ENCODE measurements at places on chromosomes 1 and 21.

GRCh38 chr1:118481126-118481525, 296.1 kb upstream of the SPAG17 start:
- no peak for DNase-seq

DNA sequence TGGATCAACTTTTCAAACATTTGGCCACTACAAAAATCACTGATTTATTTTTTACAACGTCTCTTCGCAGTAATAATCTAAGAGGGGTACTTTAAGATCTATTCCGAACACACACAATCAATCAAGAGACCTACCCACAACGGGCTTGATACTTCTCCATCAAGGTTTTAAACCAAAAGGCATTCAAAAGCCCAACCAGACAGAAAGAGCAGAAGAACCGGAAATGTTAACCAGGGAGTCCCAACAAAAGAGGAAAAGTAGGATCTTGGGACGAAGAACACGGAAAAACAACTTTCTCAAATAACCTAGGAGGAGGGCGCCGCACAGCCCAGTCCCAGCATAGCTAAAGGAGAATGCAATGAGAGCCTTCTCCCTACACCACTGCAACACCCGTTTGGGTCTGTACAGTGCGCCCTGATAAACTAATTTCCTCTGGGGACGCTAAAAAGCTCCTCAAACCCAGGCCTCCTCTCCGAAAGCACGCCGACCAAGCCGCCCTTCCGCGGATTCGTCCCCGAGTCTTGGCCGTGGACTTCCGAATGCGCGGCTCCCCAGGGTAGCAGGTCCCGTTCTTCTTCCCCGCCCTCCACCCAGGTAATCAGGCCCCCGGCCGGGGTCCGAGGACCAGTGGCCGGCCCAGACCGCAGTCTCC, 623 bp downstream of the RPL22 start:
- DNase-seq: no peak

- DNase-seq: no peak
Observed at GRCh38 chr1:221625026-221625425, 116.9 kb downstream of the DUSP10 start.

- DNase-seq: no peak
Observed at GRCh38 chr1:57353654-57354053, 70.2 kb downstream of the DAB1 start.

DNA sequence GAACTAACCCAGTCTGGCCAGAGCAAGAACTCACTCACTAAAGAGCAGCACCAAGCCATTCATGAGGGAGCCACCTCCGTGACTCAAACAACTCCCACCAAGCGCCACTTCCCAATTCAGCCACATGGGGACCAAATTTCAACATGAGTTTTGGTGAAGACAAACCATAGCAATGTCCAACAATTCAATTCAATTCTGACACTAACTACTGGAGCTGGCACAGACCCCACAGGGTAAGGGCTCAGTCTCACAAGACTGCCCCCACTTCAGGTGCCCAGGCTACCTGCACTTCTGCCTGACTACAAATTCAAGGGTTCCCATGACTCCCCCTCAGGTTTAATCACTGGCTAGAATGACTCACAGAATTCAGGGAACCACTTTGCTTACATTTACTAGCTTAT, 48.8 kb upstream of the RAP1A start:
- DNase-seq: peak; percentile 9

- no peak for DNase-seq
Observed at GRCh38 chr1:156104065-156104810, 10.3 kb upstream of the LMNA start.

DNA sequence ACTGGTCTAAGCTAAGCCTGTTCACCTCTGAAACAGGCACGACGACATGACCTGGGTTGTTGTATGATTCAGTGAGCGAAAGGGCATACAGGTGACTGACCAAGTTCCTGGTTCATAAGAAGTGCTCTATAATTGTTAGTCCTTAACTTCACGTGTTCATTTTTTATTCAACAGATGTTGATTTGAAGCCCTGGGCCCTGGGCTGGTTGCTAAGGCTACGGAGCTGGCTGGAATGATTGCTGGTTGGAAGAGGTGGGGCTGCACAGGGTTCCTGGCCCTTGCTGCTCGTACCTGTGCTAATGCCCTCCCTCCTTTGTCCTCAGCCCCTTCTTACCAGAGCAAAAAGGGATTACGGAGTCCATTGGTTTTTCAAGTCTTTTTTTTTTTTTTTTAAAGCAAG, 111.3 kb upstream of the CSF3R start:
- no peak for DNase-seq

DNA sequence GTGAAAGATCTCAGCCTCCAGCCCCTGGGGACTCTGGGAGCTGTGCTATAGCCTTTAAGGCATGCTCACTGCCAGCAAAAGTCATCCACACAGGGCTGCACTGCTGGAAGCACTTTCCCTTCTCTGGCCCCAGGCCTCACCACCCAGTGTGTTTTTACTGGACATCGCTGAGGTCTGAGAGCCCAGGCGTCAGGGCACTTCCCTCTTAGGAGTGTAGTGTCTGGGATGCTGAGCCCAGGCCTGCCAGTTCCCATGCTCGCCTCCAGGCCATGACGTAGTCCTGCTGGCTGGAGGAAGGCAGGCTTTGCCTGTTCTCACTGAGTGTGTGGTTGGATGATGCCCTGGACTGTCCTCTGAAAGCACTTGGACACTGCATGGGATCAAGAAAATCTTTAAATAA, 101.2 kb downstream of the GDAP2 start:
- DNase-seq: no peak

DNA sequence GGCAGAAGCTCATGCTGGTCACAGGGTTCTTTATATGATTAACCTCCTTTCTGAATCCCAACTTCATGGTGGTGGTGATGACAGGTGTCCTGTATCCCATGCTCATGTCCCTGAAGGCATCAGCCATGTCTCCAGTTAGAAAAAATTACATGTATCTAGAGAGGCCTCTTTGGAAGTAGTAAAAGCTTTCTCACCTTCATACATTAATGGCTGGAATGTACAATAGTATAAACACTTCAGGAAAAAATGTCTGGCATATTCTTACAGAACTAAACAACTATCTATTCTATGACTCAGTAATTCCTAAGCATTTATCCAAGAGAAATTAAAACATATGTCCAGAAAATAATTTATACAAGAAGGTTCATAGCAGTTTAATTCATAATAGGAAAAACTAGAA, 34.0 kb downstream of the ADAM30 start:
- no peak for DNase-seq

DNA sequence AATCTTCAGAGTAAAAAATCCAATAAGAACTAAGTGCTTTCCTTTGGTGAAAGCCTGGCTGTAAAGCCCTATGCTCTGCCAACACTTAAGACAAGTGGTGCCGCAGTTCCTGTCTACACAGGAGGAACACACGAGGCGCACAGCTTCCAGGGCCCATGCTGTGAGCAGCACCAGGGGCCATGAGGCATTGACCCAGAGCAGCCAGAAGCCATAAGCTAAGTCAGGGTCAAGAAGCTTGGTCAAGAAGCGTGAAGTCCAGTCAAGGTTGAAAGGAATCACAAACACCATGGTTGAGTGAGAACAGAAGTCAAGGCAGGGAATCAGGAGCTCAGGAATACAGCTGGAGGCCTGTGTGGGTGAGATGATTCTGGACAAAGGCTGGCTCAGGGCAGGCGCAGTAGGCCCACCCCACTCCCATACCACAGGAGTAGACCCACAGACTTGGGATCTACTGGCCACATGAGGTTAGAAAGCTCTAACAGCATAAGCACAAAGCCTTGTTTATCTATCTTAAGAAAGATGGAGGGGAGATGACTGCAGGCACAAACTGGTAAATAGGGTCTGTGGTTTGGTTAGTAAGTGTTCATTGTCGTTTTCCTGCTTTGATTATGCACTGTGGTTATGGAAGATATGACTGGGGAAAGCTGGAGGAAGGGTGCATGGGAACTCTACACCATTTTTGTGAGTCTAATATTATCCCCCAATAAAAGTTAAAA, 42.9 kb upstream of the RCAN3 start:
- DNase-seq: no peak

DNA sequence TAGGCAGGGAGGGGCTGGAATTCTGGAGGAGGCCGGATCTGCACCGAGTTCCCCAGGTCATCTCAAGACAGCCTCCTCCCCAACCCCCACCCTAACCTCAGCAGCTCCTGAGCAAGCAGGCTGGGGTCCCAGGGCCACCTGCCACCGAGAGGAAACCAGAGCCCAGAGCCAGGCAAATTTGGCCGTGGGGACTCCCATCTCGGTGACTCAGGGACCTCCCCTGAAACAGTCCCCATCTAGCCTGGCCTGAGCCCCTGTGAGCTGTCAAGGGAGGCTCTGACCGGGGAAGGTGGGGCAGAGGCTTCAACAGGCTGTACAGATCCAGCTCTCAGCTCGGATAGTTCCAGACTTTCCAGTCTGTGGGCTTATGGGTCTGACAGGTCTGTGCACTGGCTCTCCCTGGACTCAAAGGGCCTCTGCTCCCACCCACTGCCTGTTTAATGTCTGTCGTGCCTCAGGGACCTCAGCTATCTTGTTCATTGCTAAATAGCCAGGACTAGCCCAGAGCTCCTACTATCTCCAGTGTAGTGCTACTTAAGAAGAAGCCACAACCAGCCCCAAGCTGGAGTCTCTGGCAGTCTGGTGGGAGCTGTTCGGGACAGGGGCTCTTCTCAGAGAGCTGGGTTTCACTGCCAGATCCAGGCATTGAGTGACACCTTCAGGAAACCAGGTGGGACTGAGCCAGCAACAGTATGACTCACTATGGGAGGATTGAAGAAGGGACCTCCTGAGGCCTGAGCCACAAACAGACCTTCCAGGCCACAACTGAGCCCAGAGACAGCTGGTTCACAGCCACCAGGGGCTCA, 25.6 kb downstream of the MATN1 start:
- no peak for DNase-seq

DNA sequence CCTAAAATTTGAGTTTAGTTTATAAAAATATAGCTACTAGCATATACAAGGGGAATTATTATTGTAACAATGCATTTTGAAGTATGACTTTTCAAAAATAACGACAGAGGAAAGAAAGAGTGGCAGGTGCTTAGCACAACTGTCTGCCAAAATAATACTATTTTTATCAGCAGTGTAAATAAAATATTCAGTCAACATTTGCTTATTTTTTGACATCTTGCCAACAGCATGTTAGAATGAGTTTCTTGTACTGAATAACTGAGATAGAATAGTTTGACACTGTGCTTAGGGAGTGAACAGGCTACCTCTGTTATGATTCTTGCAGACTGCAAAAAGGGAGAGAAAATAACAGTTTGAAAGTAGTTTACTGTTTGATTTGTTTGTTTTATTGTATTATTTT, 909.8 kb downstream of the BRINP3 start:
- DNase-seq: no peak

DNA sequence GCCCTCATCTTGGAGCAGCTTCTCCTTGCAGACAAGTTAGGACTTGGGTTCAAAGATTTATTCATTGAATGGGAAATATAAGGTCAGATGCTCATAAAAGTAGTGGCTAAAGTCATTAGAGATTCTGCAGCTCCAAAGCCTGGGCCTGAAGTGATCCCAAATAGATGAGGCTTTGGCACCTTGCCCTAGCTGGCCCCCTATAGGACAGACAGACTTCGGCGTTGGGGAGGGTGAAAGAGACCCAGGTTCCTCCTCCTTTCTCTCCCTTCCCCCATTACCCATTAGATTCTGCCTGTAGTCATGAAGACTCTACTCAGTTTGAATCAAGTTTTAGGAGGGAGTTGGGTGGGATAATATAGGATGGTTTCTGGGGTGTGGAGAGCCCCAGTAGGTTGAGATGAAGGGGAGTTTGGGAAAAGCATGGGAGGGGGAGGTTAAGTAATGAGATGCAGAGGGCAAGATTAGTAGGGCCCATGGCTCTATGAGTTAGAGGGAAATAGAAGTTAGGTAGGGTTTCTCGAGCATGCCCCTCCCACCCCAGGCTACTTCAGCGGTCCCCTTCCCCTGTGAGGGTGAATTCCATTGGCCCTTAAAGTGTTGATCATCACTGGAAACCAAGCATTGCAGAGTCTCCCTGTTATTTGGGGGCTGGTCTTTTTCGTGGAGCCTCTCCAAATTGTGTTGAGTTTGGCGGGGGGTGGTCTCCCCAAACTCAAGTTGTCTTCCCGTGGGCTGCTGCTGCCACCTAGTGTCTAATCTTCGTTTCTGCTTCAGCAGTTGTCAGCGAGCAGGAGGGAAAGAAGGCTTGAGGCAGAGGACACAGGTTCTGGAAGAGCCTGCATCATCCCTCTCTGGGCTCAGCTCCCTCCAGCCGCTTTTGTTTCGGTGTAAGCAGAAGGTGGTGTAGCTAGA, 2.1 kb upstream of the AHDC1 start:
- no peak for DNase-seq

DNA sequence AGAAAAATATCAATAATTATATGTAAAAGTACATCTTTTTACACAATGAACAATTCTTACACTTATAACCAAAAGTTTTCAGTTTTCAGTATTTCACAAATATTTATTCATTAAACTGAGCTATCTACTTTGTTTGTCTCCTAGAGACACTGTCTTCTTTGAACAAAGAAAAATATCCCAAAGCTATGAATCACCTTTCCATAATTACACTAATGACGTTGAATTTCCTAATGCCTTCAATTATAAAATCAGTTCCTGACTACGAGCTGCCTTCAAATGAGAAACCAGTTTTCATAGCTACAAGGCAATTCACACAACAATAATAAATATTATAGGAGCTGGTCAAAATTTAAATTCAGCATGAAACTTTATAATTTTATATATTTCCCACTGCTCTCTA, 201.8 kb upstream of the BRINP3 start:
- DNase-seq: no peak

DNA sequence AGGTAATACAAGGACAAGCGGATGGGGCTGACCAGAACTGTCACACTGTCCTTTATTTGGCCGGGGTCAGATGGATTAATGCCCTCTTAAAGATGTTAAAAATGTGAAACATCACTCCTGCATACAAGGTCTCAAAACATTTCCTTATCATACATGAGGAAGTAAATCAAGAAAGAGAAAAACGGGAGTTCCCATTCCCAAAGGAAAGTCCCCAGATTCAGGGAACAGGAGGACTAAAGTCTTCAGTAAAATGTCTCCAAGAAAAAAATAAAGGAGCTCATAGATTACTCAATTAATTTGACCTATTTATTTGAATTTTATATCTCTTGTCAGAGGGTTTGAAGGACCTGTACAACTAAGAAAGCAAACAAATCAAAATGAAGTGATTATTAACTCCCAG, 13.4 kb upstream of the HSD11B1 start:
- DNase-seq: no peak

GRCh38 chr1:72119491-72119890, 162.8 kb downstream of the NEGR1 start:
- DNase-seq: no peak

All from stimulated activated CD8-positive, alpha-beta memory T cell treated with anti-CD3 and anti-CD28 coated beads, Interleukin-4, amount 100 ng/mL, for 1 hour (primary cell).